ENCODE measurements at places on chromosomes 12 and 14. TPM values are rescaled to one million over a fixed set of nuclear protein-coding genes. Genes with fewer than 3 reads are reported as not detected.

The FBXO21 gene
- total RNA-seq, result 36.5 TPM

The GPRC5A gene
- total RNA-seq, result 127 TPM

The CMA1 gene
- total RNA-seq, result not detected

The ANAPC7 gene
- 37.3 TPM for total RNA-seq

The KRT4 gene
- total RNA-seq, result not detected

The KRT72 gene
- total RNA-seq, result not detected

The LPCAT3 gene
- 271 TPM for total RNA-seq

The PTGER2 gene
- total RNA-seq, result 3.2 TPM

The VRTN gene
- total RNA-seq, result not detected

The CLECL1 gene
- not detected for total RNA-seq

The KLRK1 gene
- total RNA-seq, result 4.9 TPM

The AKAP3 gene
- not detected for total RNA-seq

The PIWIL1 gene
- total RNA-seq, result not detected

The VWF gene
- total RNA-seq, result 51.3 TPM

The NANOG gene
- total RNA-seq, result not detected

The SALL2 gene
- 3.8 TPM for total RNA-seq

The LALBA gene
- total RNA-seq, result not detected

The PGF gene
- 9.7 TPM for total RNA-seq

The ZC2HC1C gene
- total RNA-seq, result 7.5 TPM

The APOF gene
- not detected for total RNA-seq

The TSPAN19 gene
- not detected for total RNA-seq

The NUBPL gene
- total RNA-seq, result 1.9 TPM

The CCDC177 gene
- not detected for total RNA-seq

The TSHR gene
- total RNA-seq, result 0.48 TPM

The ZFC3H1 gene
- total RNA-seq, result 61.9 TPM
